ENCODE measurements at places on chromosomes 13 and 19.

DNA sequence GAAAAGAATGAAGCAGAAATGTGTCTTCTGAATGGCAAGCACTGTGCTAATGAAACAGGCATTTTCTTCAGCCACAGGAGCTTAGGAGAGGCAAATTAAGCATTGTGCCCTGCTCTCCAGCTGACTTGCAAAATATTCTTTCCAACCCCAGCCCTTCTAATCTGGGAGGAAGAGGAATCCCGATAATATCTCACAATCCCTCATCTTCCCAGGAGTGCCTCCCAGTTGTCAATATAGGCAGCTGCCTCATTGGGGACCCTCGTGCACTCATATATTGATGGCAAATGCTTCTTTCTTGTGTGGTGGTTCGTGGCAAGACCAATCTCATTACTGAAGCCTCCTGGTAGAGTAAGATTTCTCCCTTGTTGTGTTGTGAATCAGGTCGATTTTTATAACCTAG, 299.0 kb downstream of the COG6 start:
- no peak for DNase-seq

GRCh38 chr13:110416131-110417025, 109.3 kb downstream of the COL4A2 start:
- DNase-seq: no peak

GRCh38 chr19:13013649-13014048, 18.4 kb downstream of the NFIX start:
- no peak for DNase-seq

DNA sequence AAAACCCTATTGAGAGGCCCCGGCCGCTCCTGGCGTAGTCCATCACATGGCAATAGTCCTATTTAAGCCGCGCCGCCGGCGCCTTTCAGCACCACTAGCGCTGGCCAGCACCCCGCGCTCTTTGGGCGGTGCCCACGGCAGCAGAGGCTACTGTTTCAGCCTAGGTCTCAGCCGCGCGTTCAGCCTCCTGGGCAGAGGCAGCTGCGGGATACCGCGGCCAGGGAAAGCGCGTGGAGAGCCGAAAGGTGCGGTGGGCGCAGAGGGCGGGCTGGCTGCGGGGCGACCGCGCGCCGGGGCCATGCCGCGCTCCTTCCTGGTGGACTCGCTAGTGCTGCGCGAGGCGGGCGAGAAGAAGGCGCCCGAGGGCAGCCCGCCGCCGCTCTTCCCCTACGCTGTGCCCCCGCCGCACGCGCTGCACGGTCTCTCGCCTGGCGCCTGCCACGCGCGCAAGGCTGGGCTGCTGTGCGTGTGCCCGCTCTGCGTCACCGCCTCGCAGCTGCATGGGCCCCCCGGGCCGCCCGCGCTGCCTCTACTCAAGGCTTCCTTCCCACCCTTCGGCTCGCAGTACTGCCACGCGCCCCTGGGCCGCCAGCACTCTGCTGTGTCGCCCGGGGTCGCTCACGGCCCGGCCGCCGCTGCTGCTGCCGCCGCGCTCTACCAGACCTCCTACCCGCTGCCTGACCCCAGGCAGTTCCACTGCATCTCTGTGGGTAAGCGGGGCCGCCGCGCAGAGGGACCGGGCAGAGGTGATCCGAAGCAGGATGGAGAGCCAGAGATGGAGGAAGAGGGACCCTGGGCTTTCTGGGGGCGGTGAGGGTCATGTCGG, at the start of gene GSX1:
GSX1 (plus strand) TSS at position 91 of the 826 bp plus-strand sequence; CDS start at position 299, 208 bp downstream.
- DNase-seq: no peak

- DNase-seq: no peak
These were observed 85.2 kb downstream of the LMO7 start for GRCh38 chr13:75721307-75721706.

DNA sequence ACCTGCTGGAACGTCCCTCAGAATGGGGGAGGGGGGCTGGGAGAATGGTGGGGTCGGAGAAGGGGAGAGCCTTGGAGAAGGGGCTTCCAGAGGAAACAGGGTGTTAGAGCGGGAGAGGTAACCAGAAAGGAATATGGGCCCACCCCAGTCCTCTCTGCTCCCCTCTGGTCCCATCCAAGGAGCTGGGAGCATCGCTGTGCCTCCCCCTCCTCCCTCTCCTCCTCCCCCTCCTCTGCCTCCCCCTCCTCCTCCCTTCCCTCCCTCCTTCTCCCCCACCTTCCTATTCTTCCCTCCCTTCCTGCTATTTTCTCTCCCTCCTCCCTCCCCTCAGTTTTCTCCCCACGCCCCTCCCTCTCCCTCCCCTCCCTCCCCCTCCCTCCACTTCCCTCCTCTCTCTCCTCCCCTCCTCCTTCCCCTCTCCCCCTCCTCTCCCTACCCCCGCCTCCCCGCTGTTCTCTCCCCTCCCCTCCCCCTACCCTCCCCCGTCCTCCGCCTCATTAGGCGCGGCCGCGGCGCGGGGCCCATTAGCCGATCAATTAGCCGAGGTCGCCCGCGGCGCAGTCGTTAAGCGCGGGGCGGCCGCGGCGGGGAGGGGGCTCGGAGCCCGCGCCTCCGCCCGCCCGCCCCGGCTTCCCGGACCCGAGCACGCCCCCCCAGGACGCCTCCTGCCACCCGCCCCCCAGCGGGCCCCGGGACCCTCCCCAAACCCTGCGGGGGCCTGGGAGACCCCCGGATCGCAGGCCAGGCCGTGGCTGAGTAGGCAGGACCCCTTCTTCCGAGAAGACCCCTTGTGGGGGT, 15.4 kb downstream of the TLE5 start:
- no peak for DNase-seq

- no peak for DNase-seq
These were observed 22.1 kb downstream of the ACTN4 start for GRCh38 chr19:38669552-38669951.
